ENCODE measurements at places on chromosomes 3 and 15.
A peak's percentile ranks its signal among the peaks of the same experiment; 100 is the strongest.

DNA sequence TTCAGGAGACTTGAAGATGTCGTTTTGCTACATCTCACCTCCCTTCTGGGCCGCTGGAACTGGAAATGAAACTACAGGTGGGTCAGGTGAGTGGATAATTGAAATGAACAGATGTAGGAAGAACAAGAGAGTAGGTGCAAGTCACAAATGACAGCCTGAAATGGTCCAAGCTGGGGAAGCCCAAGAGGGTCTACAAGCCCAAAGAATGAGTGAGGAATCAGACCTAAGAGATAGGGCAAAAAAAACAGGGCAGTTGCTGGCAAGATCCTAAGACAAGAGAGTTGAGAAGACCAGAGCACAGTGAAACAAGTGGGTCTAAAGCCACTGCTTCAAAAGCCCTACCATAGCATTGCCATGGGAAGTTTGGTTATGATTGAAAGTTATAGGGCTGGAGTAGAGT is 67.4 kb upstream of the SNRK start:
- DNase-seq = no peak

GRCh38 chr15:65857718-65858402 is 11.4 kb upstream of the RAB11A start:
- no peak for DNase-seq

- DNase-seq = no peak
Measured at GRCh38 chr3:178859386-178859785, 212.2 kb downstream of the ZMAT3 start.

DNA sequence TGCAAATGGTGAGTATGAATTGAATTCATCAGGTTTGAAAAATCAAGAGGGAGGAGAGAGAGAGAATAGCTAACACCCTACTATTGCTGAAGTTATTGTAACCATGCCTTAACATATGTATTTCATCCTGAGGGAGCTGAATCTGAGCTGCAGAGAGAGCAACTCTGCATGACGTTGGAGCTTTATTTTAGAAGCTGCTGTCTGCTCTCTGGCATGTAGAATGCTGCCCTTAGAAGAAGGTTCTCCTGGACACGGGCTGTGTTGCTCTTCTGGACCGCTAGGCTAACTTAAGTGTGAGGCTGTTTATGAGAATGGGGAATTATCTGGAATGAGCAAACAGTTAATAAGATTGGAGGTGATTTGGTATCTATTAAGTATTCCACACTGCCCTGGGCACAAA is 814.6 kb downstream of the AGBL1 start:
- no peak for DNase-seq

DNA sequence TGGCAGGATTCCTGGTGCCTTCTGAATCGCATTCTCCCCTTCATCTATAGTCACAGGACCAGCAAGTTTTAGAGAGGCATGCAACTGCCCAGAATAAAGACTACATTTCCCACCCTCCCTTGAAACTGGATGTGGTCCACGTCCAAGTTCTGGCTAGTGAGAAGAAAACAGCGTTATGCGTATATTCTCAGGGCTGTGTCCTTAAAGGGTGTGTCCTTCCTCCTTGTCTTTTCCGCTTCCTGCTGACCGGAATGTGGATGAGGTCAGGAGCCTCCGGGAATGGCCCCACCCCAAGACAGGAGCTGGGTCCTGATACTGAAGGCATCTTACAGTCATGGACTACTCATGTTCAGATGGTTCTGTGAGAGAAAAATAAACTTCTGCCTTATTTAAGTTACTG is 20.2 kb downstream of the CHST2 start:
- no peak for DNase-seq

DNA sequence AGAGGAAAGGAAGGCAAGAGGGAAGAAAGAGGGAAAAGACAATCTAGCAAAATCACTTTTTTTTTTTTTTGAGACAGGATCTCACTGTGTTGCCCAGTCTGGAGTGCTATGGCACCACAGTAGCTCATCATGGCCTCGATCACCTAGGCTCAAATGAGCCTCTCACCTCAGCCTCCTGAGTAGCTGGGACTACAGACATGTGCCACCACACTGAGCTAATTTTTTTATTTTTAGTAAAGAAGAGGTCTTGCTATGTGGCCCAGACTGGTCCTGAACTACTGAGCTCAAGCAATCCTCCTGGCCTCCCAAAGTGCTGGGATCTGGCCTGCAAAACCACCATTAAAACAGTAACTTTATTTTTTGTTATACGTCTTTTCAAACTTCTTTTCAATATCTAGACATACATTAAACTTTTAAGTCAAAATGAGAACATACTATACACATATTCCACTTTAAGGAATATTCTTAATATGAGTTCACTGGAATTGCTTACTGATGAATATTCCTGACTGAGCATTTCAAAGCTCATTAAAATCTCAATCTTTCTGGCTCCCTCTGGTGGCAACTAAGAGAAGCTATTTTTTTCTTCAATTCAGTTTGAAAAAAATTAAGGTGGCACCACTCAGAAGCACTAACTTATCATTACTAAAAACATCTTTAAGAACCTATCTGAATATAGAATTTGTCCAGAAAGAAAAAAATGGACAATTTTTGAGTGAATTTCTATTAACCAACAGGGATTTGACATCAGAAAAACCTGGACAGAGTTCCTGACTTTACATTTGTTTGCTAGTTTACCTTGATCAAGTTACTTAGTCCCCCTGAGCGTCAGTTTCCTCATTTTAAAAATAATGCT is 40.9 kb downstream of the UACA start:
- DNase-seq = no peak

GRCh38 chr15:69623392-69624154 is 171.0 kb downstream of the RPLP1 start:
- DNase-seq = no peak

- DNase-seq = peak; percentile 0
Measured at GRCh38 chr3:30012941-30013543, 593.4 kb upstream of the TGFBR2 start.

- no peak for DNase-seq
Measured at GRCh38 chr3:150488867-150489266, 57.4 kb downstream of the SERP1 start.

DNA sequence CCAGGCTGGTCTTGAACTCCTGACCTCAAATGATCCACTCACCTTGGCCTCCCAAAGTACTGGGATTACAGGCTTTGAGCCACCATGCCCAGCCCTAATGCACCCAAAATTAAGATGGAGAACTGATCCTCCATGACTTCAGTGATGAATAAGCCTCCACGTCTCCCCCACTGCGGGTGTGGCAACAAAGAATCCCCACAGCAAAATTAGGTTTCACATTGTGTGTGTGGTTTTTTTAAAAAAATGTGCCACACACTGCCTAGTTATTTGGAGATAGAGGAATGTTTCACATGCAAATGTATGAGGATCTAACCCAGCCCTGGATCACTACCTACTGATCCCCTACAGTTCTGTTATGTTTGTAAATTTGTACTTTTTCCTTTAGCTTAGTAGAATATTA is 17.3 kb downstream of the HDAC11 start:
- no peak for DNase-seq

DNA sequence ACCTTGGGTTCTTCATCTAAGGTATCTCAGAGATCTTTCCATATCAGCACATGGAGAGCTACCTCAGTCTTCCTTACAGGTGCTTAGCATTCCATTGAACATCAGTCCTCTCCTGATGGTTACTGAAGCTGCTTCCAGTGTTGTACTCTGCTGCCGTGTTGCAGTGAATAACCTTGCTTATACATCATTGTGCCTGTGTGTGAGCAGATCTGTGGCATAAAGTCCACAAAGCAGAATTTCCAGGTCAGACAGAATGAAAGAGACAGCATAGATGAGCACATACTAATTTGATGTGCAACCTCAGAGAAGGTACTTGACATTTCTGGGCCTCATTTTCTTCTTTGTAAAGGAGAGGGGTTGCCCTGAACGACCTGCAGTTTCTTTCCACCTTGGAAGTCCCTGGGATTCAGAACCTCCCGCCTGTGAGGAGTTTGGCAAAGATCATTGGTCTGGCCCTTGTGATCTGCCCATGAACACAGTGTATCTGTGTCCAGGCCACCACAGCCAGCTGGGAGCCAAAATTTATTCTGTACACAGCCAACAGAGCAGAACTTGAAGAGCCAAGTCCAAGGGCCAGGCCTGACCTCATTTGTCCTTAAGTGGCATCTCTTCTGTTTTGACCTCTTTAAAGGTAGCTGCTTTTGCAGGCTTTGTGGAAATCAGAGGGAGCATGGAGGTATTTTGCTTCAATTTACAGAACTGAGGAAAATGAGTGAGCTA is 57.2 kb upstream of the SLC7A14 start:
- DNase-seq = no peak

- no peak for DNase-seq
Measured at GRCh38 chr3:61299343-61300005, 48.2 kb upstream of the FHIT start.

- no peak for DNase-seq
Measured at GRCh38 chr3:145333931-145334330, 827.1 kb downstream of the PLOD2 start.

DNA sequence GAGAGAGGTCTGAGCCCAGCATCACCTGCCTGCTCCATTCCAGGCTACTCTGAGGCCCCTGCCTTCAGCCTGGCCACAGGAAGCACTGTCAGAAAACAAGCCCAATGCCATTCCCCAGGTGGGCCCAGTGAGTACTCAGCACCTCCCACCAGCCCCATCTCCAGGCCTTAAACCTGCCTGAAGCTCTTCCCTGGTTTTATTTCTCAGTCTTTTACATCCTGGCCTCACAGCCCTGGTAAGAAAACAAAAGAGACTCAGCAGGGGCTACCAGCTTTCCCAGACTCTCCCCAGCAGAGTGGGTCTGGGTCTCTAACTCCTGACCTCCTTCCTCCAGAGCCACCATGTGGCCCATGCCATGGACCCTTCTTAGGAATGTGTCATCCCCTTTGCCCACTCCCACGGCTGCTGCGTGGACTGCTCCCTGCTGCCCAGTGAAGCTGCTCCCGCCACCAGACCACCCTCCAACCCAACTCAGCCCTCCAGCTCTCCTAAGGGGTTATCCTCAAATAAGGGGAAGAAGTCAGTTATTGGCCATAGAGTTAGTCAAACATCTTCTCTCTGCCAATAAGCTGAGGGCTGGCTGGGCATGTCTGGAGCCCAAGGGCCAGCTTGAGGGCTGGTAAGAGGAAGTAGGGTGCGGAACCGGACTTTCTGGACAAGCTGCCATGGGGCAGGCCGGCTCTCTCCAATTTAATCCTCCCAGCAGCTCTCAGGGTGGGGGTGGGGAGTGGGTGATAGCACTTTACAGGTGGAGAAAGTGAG is 116.7 kb upstream of the LINGO1 start:
- no peak for DNase-seq

GRCh38 chr3:14606669-14607339 is 44.8 kb upstream of the CCDC174 start:
- DNase-seq = no peak

GRCh38 chr15:45457220-45457619 is 65.3 kb downstream of the SLC30A4 start:
- DNase-seq = no peak

DNA sequence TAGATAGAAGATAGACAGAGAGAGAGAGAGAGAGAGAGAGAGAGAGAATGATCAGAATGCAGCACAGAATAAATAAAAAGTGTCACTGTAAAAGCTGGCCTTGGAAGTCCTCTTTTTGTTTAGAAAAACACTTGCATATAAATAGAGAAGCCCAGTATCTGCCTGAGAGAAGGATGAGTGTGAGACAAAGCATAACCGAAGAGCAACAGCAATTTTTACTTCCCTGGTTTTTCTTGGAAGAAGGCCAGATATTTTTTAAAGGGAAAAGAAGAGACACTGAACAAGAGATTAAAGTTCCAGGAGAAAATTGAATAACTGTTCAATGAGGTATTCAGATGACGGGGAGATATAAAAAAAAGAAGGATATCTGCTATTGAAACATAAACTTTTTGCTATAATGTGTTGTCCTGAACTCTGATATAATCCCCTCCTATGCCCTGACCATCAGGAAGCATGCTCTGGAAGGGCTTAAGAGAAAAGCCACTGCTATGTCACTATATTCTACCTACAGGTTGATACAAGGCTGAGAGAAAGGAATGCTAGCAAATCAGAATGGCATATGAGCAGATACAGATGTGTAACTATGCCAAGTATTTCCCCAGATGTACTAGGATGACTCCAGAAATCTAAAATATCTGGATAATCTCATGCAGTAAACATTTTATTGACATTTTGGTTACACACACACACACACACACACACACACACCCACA is 358.9 kb downstream of the RBMS3 start:
- no peak for DNase-seq

DNA sequence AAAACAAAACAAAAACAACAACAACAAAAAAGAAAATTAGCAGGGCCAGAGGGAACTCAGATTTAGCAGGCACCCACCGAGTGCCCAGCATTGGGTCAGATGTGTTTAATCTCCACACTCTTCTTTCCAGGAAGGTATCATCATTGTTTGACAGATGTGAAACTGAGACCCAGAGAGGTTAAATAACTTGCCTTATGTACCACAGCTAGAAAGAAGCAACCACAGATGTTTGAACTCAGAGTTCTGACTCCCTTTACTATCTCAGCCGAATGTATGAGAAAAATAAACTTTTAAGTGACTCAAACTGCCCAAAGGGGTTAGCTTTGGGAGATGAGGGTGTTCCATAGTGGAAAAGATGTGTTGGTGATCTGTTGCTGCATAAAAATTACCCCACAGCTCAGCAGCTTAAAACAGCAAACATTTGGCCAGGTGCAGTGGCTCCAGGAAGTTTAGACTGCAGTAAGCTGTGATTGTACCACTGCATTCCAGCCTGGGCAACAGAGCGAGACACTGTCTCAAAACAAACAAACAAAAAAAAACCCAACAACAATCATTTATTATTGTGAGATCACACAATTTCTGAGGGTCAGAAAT is 4.5 kb upstream of the RPP25 start:
- DNase-seq = no peak
